ENCODE measurements at places on chromosomes 3 and 15.

DNA sequence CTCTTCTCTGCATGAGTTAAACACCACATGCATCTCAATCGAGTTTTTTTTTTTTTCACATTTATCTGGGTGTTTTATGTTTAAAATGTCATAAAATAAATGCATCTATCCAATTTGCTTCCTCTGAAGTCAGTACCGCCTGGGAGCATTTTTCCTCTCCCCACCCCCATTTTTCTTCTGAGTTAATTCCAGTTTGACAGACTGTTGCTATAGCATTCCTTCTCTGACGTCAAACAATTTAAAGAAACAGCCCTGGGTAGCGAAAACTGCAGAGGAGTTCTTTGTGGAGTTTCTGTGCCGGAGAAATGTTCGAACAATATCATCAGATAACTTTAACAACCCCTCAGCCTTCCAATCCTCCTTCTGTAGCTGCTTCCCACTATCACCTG lies 900 bp upstream of the GNB4 start:
- no peak for DNase-seq

DNA sequence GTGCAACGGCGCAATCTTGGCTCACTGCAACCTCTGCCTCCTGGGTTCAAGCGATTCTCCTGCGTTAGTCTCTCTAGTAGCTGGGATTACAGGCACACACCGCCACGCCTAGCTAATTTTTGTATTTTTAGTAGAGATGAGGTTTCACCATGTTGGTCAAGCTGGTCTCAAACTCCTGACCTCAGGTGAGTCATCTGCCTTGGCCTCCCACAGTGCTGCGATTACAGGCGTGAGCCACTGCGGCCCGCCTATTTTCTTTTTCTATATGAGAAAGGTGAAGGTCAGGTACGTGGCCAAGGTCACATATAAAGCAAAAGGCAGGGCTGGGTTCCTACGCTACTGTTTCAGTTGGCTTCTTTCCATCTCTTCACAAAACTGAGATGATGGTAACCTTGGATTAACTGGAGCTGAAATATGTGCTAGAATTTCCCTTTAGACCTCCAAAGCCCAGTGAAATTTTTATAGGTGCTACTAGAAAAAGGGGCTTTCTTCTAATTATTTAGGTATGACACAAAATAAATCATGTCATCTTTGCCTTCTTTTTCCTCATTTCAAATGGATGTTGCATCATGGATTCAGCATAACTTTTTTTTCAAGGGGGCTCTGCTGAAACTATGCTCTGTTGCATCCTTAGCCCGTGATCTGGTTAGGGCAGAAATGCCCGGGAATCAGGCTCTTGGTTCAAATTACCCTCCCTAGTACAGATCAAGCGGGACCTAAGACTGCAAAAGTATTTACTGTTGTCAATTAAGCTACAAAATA lies 68.5 kb downstream of the MYO1E start:
- no peak for DNase-seq

- no peak for DNase-seq
Measured at GRCh38 chr3:107206141-107206540, 171.1 kb upstream of the CCDC54 start.

GRCh38 chr3:161412123-161412522 lies 40.8 kb upstream of the SPTSSB start:
- no peak for DNase-seq
